ENCODE measurements at places on chromosomes 6 and 20.

- DNase-seq: no peak
These were observed 527.6 kb downstream of the CDKAL1 start for GRCh38 chr6:21061892-21062291.

DNA sequence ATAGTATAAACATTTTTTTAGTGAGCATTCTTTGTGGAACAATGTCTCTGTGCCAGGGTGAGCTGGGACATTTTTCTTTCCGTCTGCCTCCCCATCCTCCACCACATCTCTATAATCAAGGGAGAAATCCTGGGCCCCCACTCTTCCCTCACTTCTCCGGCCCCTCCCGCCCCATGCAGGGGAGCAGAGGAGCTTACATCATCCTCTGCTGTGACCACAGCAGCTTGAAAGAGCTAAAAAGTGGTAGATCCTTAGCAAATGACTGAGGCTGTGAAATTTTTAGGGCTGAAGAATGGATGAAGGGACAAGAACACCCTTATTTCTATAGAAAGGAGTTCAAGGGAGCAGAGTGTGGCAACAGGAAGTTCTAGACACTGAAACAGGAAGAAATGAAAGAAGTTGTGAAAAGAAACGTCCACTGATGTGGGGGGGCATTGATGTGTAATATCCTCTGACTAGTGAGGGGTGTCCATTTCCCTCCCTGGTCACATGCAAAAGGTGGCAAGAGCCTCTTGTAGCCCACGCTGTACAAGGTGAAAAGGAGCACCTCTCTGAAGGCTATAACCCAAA is 380.3 kb upstream of the JARID2 start:
- no peak for DNase-seq

DNA sequence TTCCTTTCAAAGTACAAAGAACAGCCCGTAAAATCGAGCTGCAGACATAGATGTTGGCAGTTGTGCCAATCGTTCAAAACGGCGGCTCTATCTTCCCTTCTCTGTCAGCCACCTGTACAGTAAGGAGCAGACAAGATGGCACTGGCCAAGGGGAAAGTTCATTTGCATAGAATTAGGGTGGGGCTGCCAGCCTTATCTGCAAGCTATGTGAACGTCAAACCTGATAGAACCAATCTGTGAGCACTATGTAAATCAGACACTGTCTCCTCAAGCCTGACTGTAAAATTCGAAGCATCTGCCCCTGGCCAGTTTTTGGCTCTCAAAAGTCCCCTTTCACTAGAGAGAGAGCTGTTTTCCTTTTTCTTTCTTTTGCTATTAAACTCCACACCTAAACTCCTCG is 374.5 kb downstream of the EPM2A start:
- no peak for DNase-seq

- no peak for DNase-seq
These were observed 209.9 kb downstream of the LY86 start for GRCh38 chr6:6798448-6798860.

DNA sequence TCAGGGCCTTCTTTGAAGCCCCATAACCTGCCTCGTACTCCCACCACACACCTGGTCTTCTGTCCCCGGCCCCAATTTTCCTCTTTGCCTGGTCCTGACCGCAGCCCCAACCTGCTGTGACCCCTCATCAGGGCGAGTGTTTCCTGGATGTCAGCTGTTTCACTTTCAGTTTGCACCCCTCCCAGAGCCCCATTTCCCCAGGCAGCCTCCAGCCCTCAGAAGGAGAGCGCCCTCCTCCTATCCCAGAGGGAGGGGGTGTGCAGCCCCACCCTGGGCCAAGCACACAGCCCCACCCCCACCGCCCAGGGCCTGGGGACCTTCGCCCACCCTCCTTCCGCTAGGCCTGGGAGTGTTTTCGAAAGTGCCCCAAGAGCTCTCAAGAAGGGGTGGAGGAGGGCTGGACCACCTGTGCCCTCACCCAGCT is 1.5 kb downstream of the BAK1 start:
- DNase-seq: no peak

DNA sequence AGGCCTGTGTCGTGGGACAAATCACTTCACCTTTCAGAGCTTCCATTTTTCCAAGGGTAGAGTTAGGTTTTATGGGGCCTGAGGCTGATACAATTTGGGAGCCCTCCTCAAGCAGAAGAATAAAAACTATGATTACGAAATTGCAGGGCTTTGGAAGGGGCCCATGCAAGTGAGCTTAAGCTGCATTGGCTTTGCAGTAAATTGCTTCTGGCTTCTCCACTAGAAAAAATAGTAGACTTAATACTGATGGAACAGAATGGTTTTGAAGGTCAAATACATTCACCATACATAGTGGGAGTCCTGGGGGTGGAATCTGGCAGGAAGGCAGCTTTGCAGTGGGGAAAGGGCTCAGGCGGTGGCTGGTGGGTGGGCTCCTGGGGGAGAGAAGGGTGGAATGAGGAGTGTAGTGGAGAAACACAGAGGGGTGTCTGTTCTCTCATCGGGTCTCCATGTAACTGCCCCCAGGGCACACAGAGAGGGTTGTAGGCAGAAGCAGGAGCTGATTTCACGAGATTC is 55.9 kb upstream of the RNF24 start:
- no peak for DNase-seq

GRCh38 chr6:163133017-163133416 is 281.5 kb upstream of the QKI start:
- no peak for DNase-seq

Measured in naive thymus-derived CD4-positive, alpha-beta T cell (primary cell).